ENCODE measurements at places on chromosomes 7 and 10.

DNA sequence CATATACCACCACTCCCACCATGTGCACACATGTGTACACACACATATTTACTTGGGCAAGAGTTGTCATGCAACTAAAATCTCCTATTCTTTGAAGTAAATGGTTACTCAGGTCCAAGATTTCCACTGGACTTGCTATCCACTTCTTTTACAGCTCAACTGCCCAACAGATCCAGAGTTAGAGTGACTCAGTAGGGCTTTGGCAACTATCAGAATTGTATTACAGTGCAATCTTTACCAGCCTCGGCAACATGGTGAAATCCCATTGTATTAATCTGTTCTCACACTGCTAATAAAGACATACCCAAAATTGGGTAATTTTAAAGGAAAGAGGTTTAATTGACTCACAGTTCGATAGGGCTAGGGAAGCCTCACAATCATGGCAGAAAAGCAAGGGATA, 51.9 kb upstream of the ABLIM1 start:
- no peak for DNase-seq

DNA sequence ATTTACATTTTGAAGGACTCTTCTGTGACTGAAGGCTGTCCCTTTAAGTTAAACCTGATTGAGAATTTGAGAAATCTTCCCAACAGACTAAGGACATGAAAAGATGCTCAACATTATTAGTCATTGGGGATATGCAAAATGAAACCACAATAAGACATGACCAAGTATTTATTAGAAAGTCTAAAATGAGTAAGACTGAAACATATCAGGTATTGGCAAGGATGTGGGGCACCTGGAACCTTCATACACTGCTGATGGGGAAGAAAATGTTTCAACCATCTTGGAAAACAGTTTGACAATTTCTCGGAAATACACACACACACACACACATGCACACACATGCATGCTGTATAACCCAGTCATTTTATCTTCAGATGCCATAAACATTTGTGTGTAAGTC, 132.1 kb upstream of the CDK6 start:
- DNase-seq: no peak

GRCh38 chr10:44860811-44861736, 50.1 kb upstream of the TMEM72 start:
- DNase-seq: no peak

- no peak for DNase-seq
Observed at GRCh38 chr10:26391701-26392695, 46.1 kb upstream of the APBB1IP start.

DNA sequence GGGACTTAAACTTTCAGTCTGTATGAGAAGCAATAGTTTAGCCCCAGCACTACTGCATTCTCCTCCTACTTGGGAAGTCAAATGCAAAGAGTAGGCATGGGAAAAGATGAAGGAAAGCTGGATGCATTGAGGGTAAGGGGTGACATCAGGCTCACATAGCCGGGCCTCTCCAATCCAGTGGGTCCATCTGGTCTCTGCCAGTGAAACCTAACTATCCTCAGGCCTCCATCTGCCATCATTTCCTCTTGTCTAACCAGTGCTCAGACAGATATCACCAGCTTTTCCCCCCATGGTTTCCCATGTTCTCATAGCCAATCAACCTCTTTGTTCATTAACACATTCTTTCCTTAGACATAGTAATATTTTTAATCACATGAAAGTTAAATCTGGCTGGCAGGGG, 118.3 kb downstream of the DGKI start:
- peak; percentile 80 for DNase-seq

- no peak for DNase-seq
Observed at GRCh38 chr7:140153666-140154161, 23.1 kb downstream of the KDM7A start.

DNA sequence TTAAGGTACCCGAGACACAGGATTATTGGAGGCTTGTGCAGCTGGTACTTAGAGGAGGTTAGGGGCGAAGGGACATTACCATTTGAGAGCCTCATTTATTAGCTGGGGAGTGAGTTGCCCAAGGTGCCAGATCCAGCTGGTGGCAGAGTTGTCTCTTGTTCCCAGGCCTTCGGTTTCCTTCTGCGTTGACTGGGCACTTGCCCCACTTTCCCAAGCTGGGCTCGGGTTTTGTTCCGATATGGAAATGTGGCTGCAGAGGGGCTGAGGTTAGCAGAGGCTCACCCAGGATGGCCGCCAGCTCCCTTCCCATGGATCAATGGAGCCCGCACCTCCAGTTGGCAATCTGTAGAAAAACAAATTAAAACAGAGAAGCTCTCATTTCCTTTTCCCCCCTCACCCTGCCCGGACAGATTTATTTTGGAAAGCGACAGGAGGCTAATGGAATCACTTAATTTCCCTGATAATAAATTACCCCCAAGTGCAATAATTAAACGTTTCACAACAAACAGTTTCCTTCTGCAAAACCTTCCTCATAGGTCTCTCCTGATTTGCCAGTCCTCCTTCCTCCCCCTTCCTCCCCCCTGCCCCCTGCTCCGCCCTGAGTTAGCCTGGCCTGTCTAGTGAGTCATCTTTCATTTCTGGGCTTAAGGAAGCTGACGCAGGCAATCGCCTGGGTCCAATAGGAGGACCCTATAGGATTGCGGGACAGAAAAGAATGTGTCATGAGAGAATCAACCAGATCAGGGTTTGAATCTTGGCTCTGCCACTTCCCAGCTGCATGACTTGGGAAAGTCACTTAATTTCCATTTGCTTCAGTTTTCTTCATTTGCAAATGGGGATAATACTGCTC, 51.7 kb downstream of the ADRA2A start:
- no peak for DNase-seq

DNA sequence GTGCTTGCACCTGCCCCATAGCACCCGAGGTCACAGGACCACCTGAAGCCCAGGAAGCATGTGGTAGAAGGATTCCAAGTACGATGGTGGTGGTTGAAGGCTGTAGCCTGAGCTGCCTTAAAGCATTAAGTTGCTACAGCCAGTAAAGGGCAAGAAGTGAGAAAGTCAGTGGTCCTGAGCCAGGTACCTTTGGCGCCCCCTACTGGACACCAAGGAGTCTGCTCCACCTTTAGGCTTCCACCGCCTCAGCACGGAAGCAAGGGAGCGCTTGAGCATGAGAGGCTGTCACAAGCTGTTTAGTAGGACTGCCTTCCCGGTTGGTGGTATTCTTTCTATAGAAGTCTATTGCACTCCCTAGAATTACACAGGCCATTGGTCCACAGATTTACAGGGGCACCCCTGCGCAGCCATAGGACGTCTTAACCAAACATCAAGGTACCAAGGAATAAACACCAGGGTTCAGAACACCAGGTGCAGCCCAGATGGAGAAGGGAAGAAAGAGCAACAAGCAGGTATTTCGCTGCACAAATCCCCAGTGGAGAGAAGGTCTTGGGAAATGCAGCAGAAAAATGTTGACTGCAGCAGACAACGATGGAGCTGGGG, 2.2 kb downstream of the CRTAC1 start:
- peak; percentile 4 for DNase-seq

DNA sequence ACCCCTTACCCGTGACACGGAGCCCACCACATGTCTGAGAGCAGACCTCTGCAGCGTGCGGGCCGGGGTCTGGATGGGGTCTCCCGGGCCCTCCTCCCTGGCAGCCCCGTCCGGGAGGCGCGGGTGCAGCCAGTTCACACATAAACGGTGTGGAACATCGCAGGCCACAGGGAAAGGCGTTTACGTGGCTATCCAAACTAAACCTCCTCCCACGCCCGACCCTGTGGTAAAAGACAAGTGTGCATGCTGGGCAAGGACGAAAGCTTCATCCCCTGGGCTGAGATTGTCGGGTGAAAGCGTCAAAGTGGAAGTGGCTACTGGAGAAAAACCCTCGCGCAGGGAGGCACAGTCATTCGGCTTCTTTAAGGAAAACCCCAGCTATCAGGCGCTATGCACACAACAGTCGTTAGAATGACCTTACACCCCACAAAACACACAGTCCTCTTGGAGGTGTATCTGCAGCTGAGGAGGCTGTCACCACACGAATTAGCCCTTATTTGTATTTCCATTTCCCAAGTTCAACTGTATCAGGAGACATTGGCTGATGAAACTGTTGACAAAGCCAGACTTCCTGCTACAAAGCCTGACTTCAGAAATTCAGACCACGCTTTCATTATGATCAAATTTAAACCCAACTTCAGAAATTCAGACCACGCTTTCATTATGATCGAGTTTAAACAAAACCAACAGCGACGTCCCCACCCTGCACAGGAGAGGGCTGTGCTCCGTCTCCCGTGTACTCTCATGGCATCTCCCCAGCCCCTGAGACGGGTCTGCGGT, 15.3 kb downstream of the GPER1 start:
- no peak for DNase-seq

GRCh38 chr7:2665359-2665791, 22.6 kb upstream of the AMZ1 start:
- no peak for DNase-seq

DNA sequence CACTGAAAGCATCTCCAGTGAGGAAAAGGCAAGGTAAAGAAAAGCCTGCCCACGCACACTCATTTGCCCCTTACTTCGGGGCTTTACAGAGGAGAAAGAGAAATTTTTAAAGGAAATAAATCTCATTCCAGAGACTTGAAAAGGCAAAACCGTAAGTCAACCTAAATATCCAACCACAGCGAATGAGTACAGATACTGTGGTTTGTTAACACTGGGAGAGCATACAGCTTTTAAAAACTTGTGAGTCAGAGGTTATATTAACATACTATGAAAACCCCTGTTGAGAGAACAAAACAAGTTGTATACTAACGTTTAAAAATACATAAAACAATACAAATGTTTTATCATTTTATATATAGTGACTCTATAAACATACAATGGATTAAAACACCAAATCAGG, 28.6 kb upstream of the ST7 start:
- DNase-seq: no peak

DNA sequence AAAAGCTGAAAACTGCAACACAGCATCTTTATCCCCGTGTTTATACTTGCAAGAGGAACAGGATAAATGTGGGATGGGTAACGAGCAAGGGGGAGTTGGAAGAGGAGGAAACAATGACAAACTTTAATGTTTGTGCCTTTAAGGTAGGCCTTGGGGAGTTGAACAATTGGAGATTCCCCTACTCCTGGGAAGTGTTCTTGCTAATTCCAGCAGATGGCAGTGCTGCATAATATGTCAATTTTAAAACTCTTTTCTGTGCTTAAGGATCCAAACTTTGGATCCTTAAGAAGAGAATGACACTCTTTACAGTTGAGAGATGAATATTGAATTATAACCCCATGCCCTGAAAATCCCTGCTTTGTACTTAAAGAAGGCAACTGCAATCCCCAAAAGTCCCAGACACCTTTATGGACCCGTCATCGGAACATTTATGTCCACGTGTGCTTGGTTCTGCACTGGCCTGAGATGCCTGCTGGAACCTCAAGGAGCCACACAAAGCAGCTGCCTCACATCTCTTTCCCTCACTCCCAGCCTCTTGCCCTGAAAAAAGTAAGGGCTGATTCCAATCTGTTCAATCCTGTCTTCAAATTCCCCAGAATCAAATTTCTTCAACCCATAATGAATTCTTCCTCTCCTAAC, 12.0 kb downstream of the IFIT5 start:
- no peak for DNase-seq

DNA sequence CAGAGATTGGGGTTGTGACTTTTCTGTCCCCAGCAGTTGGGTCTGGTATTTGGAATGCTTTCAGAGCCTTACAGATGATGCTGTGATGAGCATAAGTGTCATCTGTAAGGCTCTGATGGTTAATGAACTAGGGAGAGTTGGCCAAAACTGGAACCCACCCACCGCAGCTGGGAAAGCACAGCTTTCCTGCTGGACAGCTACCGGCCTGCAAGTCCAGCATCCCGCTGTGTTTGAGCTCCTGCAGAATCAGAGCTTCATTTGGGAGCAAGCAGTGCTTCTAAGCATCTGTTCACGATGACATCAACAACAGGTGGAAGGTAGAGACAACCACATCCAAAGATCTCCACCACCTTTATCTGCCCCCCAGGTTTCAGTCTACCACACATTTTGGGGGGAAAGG, 11.7 kb downstream of the UCN3 start:
- no peak for DNase-seq

DNA sequence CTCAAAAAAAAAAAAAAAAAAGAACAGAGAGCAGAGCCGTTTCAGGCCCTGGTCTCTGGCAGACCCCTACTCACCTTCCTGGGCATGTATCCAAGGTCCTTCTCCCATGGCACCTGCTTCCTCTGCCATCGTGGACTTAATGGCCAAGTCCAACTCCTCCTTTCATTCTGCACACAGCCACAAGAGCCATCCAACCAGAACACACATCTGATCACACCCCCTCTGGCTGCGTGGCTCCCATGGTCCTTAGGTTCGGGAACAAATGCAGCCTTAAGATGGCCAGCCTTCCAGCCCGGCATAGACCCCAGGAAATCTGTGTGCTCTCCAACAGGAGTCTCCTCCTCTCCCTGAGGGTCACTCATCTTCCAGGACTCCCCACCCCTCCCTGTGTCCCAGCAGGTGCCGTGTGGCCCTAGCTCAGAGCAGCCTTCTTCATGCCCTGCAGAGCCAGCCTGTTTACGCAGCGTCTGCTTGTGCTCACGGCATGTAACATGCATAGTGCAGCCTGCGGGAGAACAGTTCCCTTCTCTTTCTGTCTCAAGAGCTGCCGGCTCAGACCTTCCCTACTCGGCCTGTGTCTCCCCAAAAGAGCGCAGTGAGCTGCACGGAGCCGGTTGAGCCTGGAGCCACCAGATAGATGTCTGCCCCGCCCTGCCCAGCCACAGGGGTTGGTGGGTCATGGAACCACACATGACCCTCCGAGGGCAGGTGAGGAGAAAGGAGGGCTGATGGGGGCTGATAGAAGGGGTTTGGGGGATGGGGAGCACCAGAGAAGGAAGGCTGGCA, 157.3 kb downstream of the NRF1 start:
- no peak for DNase-seq

- DNase-seq: no peak
Observed at GRCh38 chr7:66771795-66772194, 31.3 kb downstream of the RABGEF1 start.

DNA sequence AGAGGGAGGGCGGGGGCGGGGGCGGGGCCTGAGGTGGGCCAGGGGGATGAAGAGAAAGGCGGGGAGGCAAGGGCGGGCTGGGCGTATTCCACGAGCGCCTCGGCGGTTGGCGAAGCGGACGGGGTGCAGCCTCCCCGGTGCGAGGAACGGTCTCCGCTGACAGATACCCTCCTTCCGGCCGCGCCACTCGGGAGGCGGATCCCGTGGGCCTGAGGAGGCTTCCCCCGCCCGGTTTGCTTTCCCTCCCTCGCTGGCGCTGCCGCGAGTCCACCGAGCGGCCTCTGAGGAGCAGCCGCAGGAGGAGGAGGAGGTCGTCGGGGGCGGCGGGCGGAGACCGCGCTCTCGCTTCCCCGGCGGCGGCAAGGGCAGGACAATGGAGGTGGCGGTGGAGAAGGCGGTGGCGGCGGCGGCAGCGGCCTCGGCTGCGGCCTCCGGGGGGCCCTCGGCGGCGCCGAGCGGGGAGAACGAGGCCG, at the start of gene TRIM24:
TRIM24 (plus strand) TSS at position 84 of the 473 bp plus-strand sequence; CDS start at position 374, 290 bp downstream.
- DNase-seq: no peak
